Vagina (tissue), 2 donors: ENCODE measurements at places on chromosomes 6 and 20. TPM values are rescaled to one million over a fixed set of nuclear protein-coding genes. Genes with fewer than 3 reads are reported as not detected.

DNA sequence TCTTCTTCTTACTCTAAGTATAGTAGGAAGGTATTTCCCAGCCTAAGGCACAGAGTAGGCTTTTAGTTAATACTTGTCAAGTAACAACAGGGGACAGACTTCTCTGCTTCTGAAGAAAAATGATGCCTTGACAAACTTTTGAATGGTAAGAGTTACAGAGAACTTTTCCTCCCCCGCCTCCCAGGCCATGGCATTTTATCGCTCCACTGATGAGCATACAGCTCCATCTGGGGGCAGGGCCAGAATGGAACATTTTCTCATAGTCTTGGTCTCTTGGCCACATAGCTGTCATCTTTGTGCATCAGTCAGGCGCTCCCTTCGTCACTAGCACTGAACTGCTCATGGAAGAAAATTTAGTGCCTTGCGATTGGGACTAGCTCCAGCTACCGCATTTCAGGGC lies 1066.8 kb upstream of the CITED2 start:
- no peaks in the 10 kb centered on the region for H3K27me3 ChIP-seq
- no peaks in the 10 kb centered on the region for H3K36me3 ChIP-seq
- no peak overlapping the region for H3K27ac ChIP-seq
- H3K4me1 ChIP-seq, result no peaks in the 10 kb centered on the region

CPNE5 gene
- 6.6 TPM for total RNA-seq

DNA sequence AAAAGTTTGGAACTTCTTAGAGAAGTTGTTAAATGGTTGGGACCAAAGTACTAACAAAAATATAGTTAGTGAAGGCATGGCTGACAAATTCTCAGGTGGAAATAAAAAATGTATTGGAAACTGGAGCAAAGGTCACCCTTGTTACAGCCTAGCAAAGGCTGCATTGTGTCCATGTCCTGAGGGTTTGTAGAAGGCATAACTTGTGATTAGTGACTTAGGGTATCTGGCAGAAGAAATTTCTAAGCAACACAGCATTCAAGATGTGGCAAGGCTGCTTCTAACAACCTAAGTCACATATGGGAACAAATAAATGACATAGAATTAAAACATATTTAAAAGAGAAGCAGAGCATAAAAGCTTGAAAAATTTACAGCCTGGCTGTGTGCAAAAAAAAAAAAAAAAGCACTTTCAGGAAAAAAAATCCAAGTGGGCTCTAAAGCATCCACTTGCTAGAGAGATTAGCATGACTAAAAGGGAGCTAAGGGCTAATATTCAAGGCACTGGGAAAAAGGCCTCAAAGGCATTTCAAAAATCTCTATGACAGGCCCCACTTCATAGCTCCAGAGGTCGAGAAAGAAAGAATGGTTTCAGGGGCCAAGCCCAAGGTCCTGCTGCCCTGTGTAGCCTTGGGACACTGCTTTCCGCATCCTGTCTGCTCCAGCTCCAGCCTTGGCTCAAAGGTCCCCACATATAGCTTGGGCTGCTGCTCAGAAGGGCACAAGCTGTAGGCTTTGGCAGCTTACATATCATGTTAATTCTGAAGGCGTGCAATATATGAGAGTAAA lies 453.2 kb upstream of the PTCHD4 start:
- no peaks in the 10 kb centered on the region for H3K4me1 ChIP-seq
- no peaks in the 10 kb centered on the region for H3K36me3 ChIP-seq
- H3K4me3 ChIP-seq, result no peak overlapping the region

GRCh38 chr6:139881236-139881635 lies 506.8 kb upstream of the CITED2 start:
- no peak overlapping the region for H3K4me3 ChIP-seq
- no peak overlapping the region for H3K27ac ChIP-seq
- DNase-seq, result no peak
- H3K4me1 ChIP-seq, result no peaks in the 10 kb centered on the region
- H3K36me3 ChIP-seq, result no peaks in the 10 kb centered on the region

DNA sequence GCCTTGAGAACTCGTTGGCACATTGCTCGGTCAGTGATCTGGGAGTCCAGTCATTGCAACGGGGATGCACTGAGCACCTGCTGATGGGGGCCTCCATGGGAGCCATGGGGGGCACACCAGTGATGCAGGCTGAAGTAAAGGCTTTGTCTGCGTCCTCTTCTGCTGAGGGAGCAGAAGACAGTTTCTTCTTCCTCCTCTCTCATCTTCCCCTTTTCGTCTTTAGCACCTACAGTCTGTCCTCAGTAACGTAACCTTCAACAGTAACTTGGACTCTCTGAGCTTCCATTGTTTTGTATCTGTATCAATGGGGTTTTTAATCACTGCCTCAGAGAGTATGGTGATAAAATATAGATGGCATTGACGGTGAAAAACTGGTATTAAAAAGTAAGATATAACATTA lies 240.0 kb downstream of the TMEM242 start:
- peaks cover 11% of the 10 kb centered on the region for H3K4me1 ChIP-seq
- no peak overlapping the region for H3K27ac ChIP-seq
- no peaks in the 10 kb centered on the region for H3K27me3 ChIP-seq
- no peak overlapping the region for H3K4me3 ChIP-seq
- DNase-seq, result no peak

ASCC3 gene
- 44.7 TPM for total RNA-seq

PTCHD4 gene
- not detected for total RNA-seq
